ENCODE measurements at places on chromosomes 4 and X. TPM values are rescaled to one million over a fixed set of nuclear protein-coding genes. Genes with fewer than 3 reads are reported as not detected.

PPEF1 gene
- polyA plus RNA-seq: not detected

ERAS gene
- not detected for polyA plus RNA-seq

TBX22 gene
- not detected for polyA plus RNA-seq

ASMT gene
- not detected for polyA plus RNA-seq

DOK7 gene
- polyA plus RNA-seq: not detected

GPRASP2 gene
- 8.4 TPM for polyA plus RNA-seq

HTRA3 gene
- 5.7 TPM for polyA plus RNA-seq

CC2D2A gene
- 12.2 TPM for polyA plus RNA-seq

NFKB1 gene
- polyA plus RNA-seq: 5.8 TPM

STPG2 gene
- 0.19 TPM for polyA plus RNA-seq

DSPP gene
- not detected for polyA plus RNA-seq

KCNIP4 gene
- 0.65 TPM for polyA plus RNA-seq

LRRC66 gene
- 0.16 TPM for polyA plus RNA-seq

GDPD2 gene
- not detected for polyA plus RNA-seq

LUZP4 gene
- polyA plus RNA-seq: not detected

HAND2 gene
- polyA plus RNA-seq: 19.3 TPM

TASL gene
- polyA plus RNA-seq: not detected

AGA gene
- 50.7 TPM for polyA plus RNA-seq

NOP14 gene
- polyA plus RNA-seq: 20.5 TPM

GAGE12E gene
- not detected for polyA plus RNA-seq

CPLX1 gene
- polyA plus RNA-seq: not detected

BEX4 gene
- 2.4 TPM for polyA plus RNA-seq

UGT2A3 gene
- not detected for polyA plus RNA-seq

RLIM gene
- 11.4 TPM for polyA plus RNA-seq

SORBS2 gene
- polyA plus RNA-seq: 2.3 TPM

TEX13C gene
- polyA plus RNA-seq: not detected

HTN3 gene
- not detected for polyA plus RNA-seq

FGFR3 gene
- polyA plus RNA-seq: 0.10 TPM

PRDM8 gene
- 1.7 TPM for polyA plus RNA-seq

CENPVL3 gene
- polyA plus RNA-seq: not detected

ANOS1 gene
- polyA plus RNA-seq: not detected

NCAPG gene
- 14.0 TPM for polyA plus RNA-seq

TLR2 gene
- polyA plus RNA-seq: not detected

SPANXC gene
- not detected for polyA plus RNA-seq

ZFP92 gene
- not detected for polyA plus RNA-seq

KIAA1210 gene
- polyA plus RNA-seq: not detected

MTMR8 gene
- polyA plus RNA-seq: not detected

SHISA3 gene
- not detected for polyA plus RNA-seq
